ENCODE measurements at places on chromosomes 7 and 10. TPM values are rescaled to one million over a fixed set of nuclear protein-coding genes. Genes with fewer than 3 reads are reported as not detected.

DNA sequence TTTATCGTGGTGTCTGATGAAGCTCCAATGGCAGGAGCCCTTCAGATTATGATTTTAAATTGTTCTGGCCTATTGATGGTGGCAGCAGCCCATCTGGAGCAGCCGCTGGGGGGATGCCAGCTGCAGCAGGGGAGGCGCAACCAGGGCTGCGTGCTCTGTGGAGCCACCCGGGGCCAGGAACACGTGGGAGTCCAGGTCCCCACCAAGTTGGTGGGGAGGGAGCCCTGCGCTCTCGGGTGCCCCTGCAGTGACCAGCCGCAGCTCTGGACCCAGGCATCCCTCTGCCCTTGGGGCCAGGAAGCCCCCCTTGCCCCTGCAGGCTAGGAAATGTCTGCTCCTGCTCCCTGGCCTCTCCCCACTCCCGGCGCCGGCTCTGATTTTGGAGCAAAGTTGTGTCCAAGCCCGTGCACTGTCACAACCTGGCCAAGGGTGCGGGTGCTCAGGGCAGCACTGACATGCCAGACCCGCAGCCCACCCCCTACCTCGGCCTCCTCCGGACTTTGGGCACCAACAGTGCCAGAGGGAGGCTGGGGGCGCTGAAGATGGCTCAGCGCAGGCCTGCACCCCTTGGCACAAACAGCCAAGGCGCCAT, 147.2 kb upstream of the ADO start:
- no peak for DNase-seq

GRCh38 chr10:116120688-116121455, 152.1 kb downstream of the GFRA1 start:
- no peak for DNase-seq

GRCh38 chr7:20229646-20230500, 12.7 kb upstream of the MACC1 start:
- DNase-seq, result no peak

- no peak for DNase-seq
Measured at GRCh38 chr7:82389876-82390275, 53.7 kb downstream of the CACNA2D1 start.

DNA sequence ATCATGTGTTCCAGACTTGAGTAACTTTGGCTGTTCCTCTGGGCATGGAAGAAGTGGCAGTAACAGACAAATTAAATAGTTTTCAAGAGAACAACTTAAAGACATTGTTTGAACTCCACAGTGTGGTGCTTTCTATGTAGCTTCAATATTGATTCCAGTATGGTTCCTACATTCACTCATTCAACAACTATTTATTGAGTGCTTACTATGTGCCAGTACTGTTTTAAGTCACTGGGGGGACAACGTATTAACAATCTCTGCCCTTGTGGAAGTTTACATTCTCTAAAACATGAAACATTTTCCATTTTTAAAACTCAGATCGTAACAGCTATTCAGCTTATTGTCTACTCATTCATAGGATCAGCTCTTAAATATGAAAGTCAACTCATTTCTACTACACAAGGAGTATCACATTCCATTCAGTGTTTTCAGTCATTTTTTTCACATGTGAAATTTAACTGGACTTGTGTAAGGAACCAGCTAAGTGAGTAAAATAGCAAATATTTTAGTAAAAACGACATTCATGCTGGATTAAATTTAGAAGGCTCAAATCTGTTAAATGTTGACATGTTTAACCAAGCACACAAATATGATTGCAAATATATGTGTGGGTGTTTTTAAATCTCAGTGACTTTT, 13.6 kb upstream of the CUBN start:
- no peak for DNase-seq

DNA sequence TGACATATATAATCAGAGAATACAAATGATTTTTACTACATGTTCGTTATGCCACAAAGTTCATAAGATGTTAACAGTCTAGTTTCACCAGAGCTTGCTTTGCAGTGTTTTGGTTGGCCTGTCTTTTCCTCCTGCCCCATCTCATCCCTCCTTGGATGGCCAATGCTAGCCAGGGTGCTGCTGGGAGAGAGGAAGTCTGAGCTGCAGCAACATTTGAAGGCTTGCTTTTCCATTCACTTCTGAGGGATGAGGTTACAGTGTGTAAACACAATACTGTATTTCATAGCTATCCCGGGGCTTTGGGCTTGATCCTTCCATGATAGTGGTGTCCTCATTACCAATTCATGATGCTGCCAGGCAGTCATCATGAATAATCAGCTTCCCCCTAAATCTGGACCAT, 170.5 kb downstream of the RAB11FIP2 start:
- no peak for DNase-seq

DNA sequence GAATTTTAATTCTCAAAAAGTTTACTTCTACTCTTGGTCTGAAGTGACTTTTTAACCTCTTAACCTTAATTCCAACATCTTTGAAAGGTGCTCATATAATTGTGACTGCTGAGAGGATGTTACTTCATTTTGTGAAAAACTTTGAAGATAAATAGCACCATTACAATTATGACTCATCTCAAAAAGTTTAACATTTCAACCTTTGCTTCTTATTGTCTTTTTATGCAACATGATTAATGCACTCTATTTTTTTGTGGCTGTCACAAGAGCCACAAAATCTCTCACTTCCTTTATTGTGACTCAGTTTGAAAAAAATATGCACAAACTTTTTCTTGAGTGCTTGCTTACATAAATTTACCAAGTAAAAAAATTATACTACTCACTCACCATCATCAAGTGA, 383.1 kb downstream of the LRRTM3 start:
- DNase-seq, result no peak

GRCh38 chr10:21049482-21049881, 152.4 kb upstream of the NEBL start:
- DNase-seq, result no peak

DNA sequence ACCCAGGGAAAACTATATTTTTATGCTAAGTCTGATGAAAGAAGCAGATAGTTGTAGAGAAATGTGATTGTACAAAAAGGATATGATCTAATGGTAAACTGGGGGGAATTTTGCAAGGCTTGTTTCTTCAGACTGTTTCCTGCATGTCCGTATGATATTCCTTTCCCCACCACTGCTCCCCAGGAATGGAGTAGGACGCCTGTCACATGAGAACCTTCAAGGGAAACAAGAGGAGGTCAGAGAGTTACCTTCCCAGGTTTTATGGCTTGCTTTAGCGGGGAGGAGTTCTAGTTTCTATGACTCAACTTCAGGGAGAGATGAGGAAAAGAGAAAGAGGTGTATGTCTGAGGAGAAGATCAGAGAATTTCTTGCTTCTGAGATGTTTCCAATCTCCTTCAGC, 16.4 kb upstream of the ITPRID1 start:
- no peak for DNase-seq

DNA sequence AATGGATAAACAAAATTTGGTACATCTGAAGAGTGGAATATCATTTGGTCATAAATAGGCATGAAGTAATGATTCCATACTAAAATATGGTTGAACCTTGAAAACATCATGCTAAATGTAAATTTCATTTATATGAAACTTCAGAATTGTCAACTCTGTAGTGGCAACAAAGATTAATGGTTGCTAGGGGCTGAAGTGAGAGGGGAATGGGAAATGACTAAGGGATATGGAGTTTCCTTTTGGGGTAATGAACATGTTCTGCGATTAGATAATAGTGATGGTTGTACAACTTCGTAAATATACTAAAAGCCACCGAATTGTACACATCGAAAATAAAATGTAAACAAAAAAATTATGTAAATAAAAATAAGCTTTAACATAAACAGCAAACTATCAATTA, 384.1 kb upstream of the STEAP1 start:
- DNase-seq, result no peak

GRCh38 chr10:70571236-70571635, 31.3 kb downstream of the PRF1 start:
- DNase-seq, result no peak

DNA sequence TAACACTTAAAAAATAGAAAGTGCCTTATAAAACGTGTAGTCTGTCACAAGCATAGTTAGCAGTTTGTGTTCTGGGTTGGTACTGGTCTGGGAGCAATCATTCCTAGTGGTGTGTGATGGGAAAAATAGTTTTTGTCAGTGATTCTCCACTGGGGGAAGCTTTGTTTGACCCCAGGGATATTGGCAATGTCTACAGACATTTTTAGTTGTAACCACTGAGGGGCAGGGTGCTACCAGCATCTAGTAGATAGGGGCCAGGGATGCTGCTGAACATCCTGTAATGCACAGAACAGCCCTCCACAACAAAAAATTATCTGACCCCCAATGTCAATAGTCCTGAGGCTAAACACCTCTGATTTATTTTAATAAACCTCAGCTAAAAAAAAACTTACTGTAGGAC, 51.6 kb upstream of the CREB5 start:
- DNase-seq, result no peak

GRCh38 chr7:52506325-52506724, 529.1 kb upstream of the POM121L12 start:
- no peak for DNase-seq

- DNase-seq, result no peak
Measured at GRCh38 chr7:114759347-114760062, 162.4 kb upstream of the MDFIC start.

- no peak for DNase-seq
Measured at GRCh38 chr10:10160821-10161312, 856.8 kb upstream of the CELF2 start.

GRCh38 chr7:133977409-133978274, 149.5 kb upstream of the LRGUK start:
- no peak for DNase-seq

GRCh38 chr10:31886885-31887284, 41.7 kb downstream of the ARHGAP12 start:
- no peak for DNase-seq

- DNase-seq, result peak; percentile 88
Measured at GRCh38 chr7:100604028-100604975, 2.1 kb downstream of the PCOLCE start.

DNA sequence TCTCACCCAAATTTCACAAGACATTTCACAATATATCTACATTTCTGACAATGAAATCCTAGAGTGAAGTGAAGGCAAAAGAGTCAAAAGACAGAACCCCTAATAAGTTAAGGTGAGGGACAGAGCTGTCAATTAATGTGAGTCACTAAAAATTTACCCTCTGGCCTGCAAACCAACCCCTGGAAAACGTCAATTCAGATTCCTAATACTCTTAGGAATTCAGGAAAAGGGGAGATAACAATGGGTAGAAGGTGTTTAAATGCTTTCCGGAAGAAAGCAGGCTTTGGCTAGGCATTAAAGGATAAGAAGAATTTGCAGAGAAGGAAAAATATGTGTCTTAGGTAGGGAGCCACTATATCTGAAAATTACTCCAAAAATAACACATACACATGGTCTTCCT, 299.6 kb downstream of the INHBA start:
- no peak for DNase-seq

Gene HOXA9
- total RNA-seq, result 0.66 TPM

Gene C10orf105
- 0.45 TPM for total RNA-seq

Gene CPVL
- total RNA-seq, result 14.0 TPM

Gene LIPF
- total RNA-seq, result not detected

Gene PSTK
- 3.1 TPM for total RNA-seq

Gene LRRD1
- not detected for total RNA-seq

Gene NCF1
- 0.68 TPM for total RNA-seq

Gene UFSP1
- 3.7 TPM for total RNA-seq

Gene SEMA3E
- 2.2 TPM for total RNA-seq

Gene SRGN
- 95.2 TPM for total RNA-seq

Gene NODAL
- not detected for total RNA-seq

Data from ovary (tissue), 10 donors.